ENCODE measurements at places on chromosomes 1 and 21. TPM values are rescaled to one million over a fixed set of nuclear protein-coding genes. Genes with fewer than 3 reads are reported as not detected.

The USH2A gene
- total RNA-seq, result not detected

GRCh38 chr1:240098534-240098933, 6.9 kb downstream of the FMN2 start:
- H3K27me3 ChIP-seq, result peaks cover 6% of the 10 kb centered on the region
- no peak overlapping the region for H3K27ac ChIP-seq
- H3K4me3 ChIP-seq, result no peak overlapping the region
- DNase-seq, result no peak
- no peaks in the 10 kb centered on the region for H3K4me1 ChIP-seq
- no peaks in the 10 kb centered on the region for H3K36me3 ChIP-seq

- no peaks in the 10 kb centered on the region for H3K27me3 ChIP-seq
- H3K4me3 ChIP-seq, result no peak overlapping the region
- no peaks in the 10 kb centered on the region for H3K36me3 ChIP-seq
- H3K27ac ChIP-seq, result no peak overlapping the region
- no peaks in the 10 kb centered on the region for H3K4me1 ChIP-seq
- DNase-seq, result no peak
These were observed 60.4 kb downstream of the OBSCN start for GRCh38 chr1:228267962-228268880.

DNA sequence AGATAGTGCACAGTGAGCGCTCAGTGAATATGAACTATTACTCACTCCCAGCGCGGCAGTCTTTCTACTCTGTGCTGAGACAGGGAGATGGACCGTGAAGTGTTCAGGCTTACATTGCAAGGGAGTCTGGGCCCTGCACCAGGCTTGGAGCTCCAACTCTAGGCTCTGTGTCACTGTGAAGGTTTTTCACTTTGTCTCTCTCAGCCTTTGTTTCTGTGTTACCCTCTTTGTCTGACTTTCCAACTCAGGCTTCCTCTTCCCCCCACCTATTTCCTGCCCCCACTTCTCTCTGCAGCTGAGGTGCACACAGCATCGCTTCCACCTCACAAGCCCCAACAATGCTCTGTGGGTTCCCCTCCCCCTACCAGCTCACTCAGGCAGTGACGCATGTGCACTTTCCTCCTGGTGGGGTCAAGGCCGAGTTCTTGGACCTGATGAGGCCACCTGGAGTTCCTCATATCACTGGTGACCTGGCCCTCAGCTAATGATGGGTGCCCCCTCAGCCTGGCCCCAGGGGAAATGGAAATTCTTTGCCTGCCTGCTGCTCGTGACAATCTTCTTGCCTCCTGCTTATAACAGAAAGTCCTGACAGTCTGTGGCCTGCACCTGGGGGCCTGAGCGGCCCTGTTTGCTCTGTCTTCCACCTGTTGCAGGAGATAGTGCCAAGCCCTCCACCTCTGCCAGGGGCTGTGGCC, 1.1 kb upstream of the LCK start:
- no peaks in the 10 kb centered on the region for H3K36me3 ChIP-seq
- H3K27ac ChIP-seq, result no peak overlapping the region
- H3K4me3 ChIP-seq, result no peak overlapping the region
- DNase-seq, result no peak
- H3K4me1 ChIP-seq, result peaks cover 7% of the 10 kb centered on the region

- peaks cover 39% of the 10 kb centered on the region for H3K36me3 ChIP-seq
- DNase-seq, result no peak
- peaks cover 62% of the 10 kb centered on the region for H3K4me1 ChIP-seq
- H3K4me3 ChIP-seq, result no peak overlapping the region
These were observed 5.3 kb downstream of the DAP3 start for GRCh38 chr1:155694167-155694566.

GRCh38 chr1:232327269-232327668, 302.7 kb downstream of the SIPA1L2 start:
- no peak overlapping the region for H3K27ac ChIP-seq
- H3K4me1 ChIP-seq, result peaks cover 6% of the 10 kb centered on the region
- no peak overlapping the region for H3K4me3 ChIP-seq

All from MCF 10A (cell line).